ENCODE measurements at places on chromosomes 2 and 18.
A peak's percentile ranks its signal among the peaks of the same experiment; 100 is the strongest.

- no peak for DNase-seq
Measured at GRCh38 chr2:143140864-143141661, 11.8 kb downstream of the ARHGAP15 start.

- DNase-seq = no peak
Measured at GRCh38 chr18:11927497-11927896, 19.4 kb upstream of the MPPE1 start.

DNA sequence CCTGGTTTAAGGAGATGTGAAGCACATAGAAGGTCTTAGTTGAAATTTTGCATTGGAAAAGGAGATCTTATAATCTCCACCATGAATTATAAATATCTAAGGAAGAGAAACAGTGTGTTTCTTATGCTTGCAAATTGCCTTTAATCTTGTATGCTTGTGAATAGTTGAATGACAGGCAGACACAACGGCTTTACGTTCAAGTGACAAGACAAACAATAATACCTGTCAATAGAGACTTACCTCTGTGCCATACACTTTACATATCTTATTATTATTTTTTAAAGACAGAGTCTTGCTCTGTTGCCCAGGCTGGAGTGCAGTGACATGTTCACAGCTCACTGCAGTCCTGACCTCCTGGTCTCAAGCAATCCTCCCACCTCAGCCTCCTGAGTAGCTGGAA lies 113.7 kb downstream of the QPCT start:
- DNase-seq = no peak

- no peak for DNase-seq
Measured at GRCh38 chr2:19894134-19894792, 7.5 kb downstream of the TTC32 start.

GRCh38 chr2:237876061-237876526 lies 16.7 kb downstream of the RAMP1 start:
- DNase-seq = no peak

- DNase-seq = no peak
Measured at GRCh38 chr18:30288662-30289414, 753.7 kb downstream of the DSC3 start.

DNA sequence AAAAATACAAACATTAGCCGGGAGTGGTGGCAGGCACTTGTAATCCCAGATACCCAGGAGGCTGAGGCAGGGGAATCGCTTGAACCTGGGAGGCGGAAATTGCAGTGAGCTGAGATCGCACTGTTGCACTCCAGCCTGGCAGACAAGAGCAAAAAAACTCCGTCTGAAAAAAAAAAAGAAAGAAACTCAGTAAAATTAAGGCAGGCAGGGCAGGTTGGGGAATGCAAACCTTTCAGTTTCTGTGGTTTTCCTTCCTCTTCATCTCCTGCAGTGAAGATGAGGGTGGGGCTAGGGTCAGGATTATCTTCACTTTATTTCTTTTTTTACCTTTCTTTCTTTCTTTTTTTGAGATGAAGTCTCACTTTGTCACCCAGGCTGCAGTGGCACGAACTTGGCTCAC lies 43.2 kb upstream of the PSME4 start:
- no peak for DNase-seq

- DNase-seq = no peak
Measured at GRCh38 chr2:189249171-189249570, 69.6 kb upstream of the COL5A2 start.

GRCh38 chr2:156522864-156523440 lies 86.8 kb downstream of the GPD2 start:
- no peak for DNase-seq

DNA sequence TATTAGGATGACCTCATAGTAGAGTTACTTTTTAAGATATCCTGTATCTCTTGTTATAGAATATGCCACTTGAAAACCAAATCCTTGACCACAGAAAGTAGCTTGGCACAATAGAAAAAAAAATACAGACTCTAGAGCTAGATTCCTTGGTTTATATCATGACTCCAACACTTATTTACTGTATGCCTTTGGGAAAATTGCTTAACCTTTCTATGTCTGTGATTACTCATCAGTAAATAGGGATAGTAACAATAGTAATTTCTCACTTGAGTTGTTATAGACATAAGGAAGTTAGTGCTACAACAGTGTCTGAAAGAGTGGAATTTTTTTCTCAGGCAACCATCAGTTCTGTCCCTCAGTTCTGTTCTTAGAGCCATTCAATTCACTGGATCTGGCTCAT lies 193.8 kb downstream of the GULP1 start:
- DNase-seq = no peak

DNA sequence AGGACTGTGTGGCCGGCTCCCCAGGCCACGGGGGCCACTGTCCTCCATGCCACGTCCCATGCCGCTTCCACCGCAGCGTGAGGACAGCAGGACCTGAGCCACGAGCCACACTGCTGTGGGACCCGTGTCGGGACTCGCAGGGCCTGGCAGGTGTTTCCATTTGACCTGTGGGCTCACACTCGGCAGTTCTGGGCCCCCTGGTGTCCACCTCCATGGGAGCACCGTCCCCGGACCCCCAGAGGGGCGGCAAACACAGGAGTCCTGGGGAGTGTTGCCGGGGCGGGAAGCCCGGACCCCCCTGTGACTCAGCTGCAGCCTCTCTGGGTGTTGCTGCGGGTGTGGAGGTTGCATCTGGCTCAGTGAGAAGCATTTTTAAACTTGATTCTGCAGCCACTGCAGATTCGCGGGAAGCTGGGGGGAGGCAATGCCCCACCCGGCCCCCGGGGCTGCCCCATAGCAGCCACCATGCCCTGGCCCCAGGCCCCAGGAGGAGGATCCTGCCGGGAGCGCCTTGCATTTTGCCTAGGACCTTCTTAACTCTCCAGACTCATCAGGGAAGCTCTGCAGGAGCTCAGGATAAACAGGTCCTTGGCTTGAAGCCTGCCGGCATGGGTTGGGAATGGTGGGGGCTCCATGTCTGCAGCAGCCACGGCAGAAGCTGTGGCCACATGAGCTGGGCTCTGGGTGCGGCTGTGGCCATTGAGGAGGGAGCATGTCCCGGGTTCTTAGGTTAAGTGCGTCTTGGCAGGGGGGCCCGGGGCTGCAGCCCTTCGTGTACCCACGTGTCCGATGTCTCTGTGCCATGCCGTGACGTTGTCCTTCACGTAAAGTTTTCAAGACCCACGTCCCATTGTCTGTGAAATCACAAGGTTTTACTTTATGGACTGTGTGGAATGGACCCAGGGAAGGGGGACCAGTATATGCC lies 30.9 kb downstream of the NFATC1 start:
- no peak for DNase-seq

DNA sequence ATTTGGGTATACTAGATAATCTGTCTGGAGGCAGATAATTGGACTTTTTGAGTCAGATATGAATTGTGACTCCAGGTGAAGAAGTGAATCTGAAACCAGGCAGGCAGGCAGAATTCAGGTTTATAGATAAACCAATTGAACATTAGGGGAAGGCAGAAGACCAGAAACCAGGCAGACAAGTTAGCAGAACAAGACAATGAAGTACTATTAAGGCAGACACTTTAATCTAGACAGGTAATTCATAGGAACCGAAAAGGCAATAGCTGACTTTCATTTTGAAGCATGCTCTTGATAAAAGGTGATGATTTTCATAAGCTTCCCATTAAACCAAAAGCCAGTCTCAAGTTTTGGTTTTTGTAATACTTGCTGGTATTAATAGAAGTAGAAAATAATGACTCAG lies 19.3 kb upstream of the SLC4A10 start:
- no peak for DNase-seq

- DNase-seq = no peak
Measured at GRCh38 chr2:233706720-233707119, 6.0 kb upstream of the UGT1A5 start.

- no peak for DNase-seq
Measured at GRCh38 chr2:223928113-223929006, 16.8 kb downstream of the WDFY1 start.

DNA sequence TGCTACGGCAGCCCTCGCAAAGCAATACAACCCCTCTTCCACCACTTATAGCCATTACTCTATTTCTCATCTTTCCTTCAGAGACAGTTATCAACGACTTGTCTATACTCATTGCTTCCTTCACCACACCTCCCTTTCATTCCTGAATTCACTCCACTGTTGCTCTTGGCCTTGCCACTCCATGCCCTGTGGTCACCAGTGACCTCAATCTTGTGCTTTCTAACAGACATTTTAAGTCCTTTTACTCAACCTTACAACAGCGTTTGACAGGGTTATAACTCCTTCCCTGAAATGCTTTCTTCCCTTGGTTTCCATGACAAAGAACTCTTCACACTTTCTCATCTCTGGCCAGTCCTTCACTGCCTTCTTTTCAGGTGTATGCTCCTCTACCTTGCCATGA lies 90.6 kb upstream of the CCDC141 start:
- DNase-seq = no peak

DNA sequence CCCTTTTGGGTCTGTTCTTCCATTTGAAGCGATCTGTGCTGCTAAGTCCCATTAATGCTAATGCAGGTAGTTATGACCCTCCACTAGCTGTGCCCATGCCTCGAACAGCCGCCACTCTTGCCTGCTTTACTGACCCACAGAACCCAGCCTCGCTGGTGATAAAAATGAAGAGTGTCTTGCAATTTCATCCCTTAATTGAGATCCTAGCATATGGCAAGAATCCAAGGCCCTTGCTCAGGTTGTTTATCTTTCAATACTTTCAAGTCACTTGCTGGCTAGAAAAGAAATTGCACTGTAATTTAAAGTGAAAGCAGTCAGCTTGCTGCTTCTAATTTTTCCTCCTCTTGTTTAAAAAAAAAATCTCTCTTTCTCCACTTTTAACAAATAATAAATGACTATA lies 73.6 kb downstream of the ZNF521 start:
- DNase-seq = peak; percentile 3

DNA sequence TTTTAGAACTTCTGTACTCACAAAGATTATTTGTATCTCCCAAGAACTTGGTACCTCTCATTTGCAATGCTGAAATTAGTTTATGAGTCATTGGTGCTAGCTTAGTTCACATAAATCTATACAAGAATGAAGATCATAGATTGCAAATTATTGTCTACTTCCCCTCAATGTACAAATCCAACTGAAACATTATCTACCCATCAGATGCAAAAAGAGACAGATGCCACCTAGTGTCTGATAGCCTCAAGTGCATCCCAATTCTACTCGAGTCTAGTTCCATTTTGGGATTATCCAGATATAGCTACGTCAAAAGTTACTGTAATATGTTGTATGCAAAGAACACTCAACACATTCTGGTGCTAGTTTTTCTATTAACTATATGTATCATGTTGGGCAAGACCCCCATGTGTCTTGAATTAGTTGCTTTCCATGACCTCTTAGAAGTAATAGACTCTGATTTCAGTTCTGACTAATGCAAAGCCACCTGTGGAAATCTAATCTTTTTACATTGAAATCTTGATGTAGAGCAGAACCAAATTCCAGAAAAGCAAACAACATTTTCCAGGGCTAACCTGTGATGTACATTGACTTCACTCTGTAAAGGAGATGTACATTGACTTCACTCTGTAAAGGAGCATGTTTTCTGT lies 210.0 kb downstream of the RBM43 start:
- peak; percentile 37 for DNase-seq

DNA sequence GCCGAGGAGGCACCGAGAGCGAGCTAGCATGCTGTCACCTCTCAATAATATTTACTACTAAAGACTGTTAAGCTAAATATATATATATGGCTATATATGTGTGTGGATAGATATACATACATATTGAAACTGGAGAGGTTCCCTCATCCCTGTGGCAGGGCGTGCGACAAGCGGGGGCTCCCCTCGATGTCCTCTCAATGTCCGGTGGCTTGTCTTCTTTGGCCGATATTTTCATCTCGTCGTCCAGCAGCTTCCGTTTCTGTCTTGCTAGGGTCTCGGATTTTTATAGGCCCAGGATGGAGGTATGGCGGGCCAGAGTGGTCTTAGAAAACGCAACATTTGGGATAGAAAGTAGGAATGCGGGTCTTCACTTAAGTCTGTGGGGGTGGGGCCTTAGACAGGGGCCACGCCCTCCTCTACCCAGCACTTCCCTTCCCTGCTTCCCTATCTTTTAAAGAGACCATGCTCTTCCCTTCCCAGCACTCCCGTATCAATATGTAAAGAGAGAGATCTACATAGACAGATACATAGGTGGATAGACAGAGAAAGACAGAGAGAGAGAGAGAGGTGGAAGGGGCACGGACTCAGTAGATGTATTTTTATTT lies 866.8 kb downstream of the DSC3 start:
- no peak for DNase-seq

DNA sequence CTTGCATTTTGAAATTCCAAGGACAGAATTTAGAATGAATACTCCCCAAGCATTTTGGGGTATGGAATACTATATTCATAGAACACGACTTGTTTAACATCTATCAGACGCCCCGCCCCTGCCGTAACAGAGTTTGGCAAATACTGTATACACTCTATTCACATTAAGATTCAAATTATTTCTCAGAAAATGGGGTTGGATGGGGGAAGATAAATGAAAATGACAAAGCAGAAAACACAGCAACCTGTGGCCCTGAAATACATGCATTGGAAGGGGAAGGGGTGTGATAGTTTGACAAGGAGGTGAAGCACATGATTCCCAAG lies 634.6 kb upstream of the SLC39A10 start:
- no peak for DNase-seq

GRCh38 chr2:68428746-68429145 lies 38.3 kb downstream of the FBXO48 start:
- no peak for DNase-seq

GRCh38 chr18:79385708-79386341 lies 9.9 kb upstream of the NFATC1 start:
- DNase-seq = peak; percentile 19

DNA sequence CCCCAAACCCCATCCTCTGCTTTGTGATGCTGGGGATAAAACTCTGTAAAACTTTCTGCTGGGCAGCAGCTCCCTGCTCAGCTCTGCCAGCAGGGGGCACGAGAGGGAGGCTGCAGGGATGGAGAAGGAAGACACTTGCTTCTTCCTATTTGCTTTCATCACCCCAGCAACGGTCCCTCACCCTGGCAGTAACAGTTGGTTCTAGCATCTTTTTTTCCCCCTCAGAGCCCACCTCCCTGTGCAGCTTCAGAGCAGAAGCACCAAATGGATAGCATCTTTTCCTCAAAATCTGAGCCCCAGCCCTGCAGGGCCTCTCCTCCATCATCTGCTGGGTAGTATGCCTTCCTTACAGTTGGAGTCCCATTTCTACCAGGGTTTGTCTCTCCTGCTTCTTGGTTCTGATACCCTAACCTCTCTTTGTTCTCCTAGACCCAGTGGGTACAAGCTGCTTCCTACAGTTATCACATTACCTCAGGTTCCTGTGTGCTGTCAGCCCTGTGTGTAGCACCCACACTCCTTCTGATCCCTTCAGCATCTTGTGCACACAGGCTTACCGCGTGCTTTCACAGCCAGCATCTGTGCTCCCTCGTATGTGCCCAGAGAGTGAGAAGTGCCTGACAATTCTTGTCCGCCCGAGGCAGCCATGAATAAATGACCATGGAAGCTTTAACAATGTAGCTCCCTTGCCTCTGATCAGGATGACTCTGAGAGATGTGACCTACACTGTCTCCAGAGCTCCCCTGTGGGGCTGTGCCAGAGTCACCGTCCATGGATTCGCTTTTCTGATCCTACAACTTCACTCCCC lies 14.5 kb downstream of the CKAP2L start:
- peak; percentile 7 for DNase-seq

DNA sequence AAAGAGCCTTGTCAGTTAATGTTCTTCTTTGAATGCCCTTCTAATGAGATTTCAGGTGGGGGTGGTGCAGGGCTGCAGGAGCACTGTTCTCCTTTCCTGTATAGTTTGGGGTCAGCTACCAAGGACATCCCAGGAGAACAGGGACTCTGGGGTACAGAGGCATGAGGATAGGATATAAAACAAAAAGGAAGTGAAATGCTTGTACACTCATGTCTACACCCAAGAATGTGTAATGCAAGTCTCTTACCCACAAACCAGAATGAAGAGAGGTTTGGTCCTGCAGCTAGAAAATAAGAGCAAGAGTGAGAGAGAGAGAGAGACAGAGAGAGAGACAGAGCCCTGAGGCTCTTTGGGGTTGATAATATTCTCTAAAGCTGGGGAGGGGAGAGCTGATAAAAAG lies 151.8 kb upstream of the KCTD1 start:
- no peak for DNase-seq
